ENCODE measurements at places on chromosomes 3 and 15. TPM values are rescaled to one million over a fixed set of nuclear protein-coding genes. Genes with fewer than 3 reads are reported as not detected.

GRCh38 chr15:93088200-93088980 is 621 bp downstream of the RGMA start:
- no peak for DNase-seq

DNA sequence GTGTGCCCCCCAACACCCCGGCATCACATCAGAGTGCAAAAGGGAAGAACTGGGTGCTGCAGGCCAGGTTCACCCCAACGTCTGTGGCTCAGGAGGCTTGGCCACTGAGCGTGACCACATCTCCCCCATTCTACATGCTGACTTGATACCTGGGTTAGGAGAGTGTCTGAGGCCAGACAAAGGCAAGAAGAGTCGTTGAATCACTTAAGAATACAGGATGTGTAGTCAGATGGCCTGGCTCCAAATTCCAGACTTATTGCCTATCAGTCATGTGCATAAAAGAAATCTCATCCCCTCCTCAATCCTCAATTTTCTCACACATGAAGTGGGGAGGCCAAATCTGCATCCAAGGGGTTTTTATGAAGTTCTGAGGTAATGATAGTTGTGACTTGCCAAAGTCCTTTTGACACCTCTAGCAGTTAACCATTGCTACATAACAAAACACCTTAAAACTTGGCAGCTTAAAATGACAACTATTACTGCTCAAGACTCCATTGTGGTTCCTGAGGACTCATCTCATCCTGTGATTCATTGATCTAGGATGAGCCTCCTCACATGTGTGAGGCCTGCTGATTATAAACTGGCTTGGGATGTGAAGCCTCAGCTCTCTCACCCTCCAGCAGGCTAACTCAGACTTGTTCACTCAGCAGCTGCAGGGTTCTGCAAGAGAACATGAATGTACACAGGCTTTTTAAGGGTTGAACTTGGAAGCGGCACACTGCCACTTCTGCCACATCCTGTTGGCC is 138.8 kb upstream of the TLE3 start:
- no peak for DNase-seq

DNA sequence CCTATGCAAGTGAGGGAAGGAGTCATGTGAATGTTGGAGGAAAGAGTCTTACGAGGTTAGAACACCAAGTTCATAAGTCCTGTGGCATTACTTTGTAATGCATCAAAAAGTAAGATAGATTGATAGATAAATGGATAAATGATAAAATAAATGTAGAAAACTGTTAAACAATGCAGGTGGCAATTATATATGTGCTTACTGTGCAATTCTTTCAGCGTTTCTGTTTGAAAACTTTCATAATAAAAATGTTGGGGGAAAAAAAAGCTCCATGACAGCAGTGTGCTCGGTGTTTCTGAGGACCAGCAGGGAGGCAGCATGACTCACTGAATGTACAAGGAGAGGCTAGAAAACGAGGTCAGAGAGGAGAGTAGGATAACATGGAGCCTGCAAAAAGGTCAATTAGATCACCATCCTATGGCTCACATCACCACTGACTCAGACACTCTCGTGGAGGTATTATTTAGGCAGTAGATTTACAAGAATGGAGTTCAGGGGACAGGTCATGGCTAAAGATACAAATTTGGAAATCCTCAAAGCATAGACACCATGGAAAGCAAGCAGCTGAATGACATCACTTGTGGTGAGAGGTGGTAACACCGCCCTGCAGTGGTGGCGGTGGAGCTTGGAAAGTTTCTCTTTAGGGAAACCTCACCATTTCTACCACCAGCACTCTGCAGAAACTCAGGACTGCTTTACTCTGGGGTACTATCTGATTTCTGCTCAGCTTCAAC is 219.8 kb downstream of the CTNNB1 start:
- DNase-seq, result peak; percentile 66

GRCh38 chr3:102419786-102420185 is 15.0 kb upstream of the ZPLD1 start:
- no peak for DNase-seq

- DNase-seq, result no peak
Measured at GRCh38 chr3:21274079-21274571, 476.9 kb downstream of the ZNF385D start.

The CHL1 gene
- not detected for total RNA-seq

The GOLIM4 gene
- 0.47 TPM for total RNA-seq

DNA sequence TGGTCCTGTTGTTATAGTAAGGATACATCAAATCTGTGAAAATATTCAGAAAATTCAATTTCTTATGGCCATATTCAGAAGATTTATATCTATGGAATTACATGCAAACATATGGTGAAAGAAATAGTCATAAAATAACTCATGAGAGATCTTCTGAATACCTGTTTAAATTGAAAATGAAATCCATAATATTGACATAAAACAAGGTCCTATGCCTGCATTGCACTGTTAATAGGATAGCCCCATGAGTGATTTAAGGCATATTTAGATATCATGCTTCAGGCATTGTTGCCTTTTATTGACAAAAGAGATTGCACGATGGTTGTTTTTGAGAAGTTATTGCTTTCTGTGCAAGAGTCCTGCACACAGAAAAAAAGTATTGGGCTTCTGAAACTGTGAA is 591.7 kb upstream of the ZNF717 start:
- no peak for DNase-seq

GRCh38 chr3:109563149-109563548 is 225.8 kb upstream of the DPPA4 start:
- DNase-seq, result peak; percentile 23

The CP gene
- total RNA-seq, result not detected

DNA sequence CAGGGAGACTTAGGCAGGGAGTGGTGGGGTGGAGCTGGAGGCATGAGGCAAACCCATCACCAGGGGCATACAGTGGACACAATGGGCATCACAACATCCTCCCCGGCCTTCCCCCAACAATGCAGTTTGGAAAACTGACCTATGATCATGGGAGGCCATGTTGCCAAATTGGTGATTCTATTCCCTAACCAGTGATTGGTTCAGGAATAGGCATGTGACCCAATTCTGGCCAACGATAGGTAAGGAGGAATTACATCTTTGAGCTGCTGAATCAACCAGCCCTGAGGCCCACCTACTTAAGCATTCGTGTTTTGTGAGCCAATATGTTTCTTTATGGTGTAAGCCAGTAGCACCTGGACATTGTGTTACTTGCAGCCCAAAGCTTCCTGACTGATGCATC is 40.0 kb downstream of the LINGO1 start:
- no peak for DNase-seq

DNA sequence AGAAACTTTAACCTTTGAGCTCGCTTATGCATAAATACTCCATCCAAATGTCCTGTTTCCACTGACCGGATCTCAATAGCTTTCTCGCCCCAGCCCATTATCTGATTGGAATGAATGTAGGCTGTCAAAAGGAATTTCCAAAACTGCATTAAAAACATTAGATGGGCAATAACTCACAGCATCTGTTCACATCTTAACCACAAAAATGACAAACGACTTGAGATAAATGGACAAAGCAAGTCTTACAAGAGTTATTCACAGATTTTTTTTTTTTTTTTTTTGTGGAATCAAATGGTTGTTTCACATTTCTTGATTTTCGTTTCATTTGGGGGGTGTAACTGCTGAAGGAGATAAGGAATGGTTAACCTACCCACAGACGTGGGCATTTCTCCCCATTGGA is 39.7 kb upstream of the SLC2A2 start:
- DNase-seq, result no peak

The SKOR1 gene
- total RNA-seq, result 2.3 TPM

The ADIPOQ gene
- total RNA-seq, result not detected

The PLA2G4D gene
- total RNA-seq, result not detected

The HRG gene
- not detected for total RNA-seq

DNA sequence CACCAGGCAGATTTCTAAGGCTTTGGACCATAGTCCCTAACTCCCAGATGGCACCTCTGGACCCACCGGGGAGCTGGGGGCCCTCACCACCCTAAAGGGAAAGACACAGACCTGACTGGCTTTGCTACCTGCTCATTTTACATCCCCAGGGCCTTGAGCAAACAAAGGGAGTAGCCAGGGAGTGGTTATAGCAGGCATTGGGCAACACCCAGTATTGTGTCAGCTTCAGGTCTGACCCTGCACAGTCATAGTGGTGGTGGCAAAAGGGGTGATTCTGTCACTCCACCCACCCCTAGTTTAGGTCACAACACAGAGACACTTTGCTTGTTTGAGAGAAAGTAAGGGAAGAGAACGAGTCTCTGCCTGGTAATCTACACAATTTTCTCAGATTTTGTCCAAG is 352.5 kb downstream of the DIPK2A start:
- DNase-seq, result no peak

DNA sequence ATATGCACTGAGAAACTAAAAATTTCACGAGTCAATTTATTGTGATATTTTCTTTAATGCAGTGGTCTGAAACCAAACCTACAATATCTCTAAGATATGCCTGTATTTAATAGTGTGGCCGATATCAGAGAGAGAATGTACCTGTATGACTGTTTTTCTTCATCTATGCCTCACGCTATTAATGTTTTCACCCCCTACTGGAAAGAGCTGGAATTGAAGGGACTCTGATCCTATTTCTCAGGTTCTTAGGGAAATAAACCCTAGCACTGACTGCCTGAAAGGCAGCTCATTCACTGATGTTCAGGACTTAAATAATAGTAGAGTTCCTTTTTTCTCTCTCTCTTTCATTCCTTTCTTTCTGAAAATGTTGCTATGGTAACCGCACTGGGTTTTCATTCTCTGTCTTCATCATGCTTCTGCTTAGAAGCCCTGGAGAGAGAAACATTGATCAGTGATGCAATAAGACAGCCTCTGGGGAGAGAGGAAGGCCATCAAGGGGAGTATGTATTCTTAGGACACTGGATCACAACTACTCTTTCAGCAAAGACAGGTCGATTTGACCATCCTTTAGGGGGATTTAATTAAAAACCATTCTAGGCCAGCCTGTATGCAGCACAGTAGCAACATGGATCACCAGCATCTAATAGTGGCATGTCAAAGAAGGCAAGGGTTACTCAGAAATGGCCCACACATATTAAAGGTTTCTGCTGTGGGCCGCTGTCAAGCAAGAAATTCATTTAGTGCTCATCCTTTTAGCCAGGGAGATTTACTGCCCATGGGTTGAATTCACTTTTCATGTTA is 1135.7 kb downstream of the IGSF11 start:
- DNase-seq, result no peak

GRCh38 chr3:104947943-104948342 is 418.8 kb upstream of the ALCAM start:
- DNase-seq, result no peak

- DNase-seq, result no peak
Measured at GRCh38 chr15:91320101-91320500, 220.0 kb downstream of the SV2B start.

GRCh38 chr3:184496933-184497332 is 64.7 kb upstream of the EPHB3 start:
- no peak for DNase-seq

DNA sequence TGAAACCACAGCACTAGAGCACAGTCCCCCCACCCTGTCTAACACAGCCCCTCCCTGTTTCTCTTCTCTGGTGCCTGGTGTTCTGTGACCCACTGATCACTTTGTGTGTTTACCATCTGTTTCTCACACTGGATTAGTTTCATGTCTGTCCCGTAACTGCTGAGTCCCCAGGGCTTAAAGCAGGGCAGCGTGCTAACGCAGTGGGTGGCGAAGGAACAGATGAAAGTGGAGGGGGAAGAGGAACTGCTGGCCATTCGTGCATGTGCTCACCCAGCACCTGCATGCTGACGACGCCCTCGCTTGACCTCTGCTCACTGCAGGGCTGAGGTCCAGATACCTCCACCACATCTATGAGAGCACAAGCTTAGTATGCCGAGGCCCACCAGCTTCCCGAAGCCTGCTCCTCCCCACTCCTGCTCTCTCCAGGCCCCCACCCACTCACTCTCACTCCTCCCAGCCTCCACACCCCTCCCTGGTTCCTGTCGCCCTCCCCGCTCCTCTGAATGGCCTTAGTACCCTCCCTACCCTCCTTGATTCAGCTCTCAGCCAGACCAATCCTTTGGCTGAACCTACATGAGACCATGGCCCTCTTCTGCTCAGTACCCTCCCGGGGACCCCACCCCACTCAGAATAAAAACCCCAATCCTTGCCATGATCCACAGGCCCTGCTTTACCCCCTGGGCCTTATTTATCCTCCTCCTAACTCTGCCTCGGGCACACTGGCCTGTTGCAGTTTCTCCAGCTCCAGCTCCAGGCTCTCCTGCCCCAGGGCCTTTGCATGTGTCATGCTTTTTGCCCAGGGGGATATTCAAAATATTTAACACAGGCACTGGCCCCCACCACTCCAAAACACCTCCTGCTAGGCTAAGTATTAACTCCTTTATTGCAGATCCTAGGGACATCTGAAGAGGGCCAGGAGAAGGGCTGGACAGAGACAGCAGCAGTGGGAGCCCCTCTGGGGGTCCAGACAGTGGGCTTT is 15.1 kb upstream of the IQSEC1 start:
- DNase-seq, result no peak

GRCh38 chr3:194575484-194576210 is 57.6 kb downstream of the TMEM44 start:
- no peak for DNase-seq

DNA sequence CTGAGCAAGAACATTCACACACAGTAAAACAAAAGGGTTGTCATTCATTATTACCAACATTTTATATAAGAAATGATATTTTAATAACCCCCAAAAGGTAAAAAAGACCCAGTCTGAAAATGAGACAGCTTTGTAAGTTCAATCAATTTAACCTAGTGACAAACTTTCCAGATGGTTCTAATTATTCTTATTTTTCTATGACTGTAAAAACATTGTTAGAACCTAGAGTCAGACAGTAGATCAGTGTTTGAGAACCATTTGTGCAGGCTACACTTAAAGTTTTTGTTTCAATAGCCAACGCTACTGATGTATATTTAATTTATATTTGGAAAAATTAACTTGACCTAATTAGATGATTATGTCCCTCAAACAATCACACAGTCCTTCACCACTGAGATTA is 708.4 kb upstream of the CBLB start:
- DNase-seq, result no peak

The DALRD3 gene
- total RNA-seq, result 13.2 TPM

DNA sequence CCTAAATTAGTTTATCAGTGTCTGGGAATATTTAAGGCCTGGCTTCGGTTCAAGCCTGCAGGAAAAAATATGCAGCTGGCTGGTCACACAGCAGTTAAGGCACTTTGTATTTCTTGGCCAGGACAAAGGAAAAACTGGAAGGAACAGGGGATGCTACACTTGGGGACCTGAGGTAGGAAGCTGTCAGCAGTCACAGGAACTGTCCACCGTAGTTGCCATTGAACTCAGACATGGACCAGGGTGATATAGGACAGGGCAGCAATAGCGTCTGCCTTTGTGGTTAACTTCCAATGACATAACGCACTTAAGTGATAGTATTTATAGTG is 49.1 kb downstream of the NR1D2 start:
- no peak for DNase-seq

The PEX5L gene
- not detected for total RNA-seq

Measured in CD8-positive, alpha-beta T cell (primary cell).